ENCODE measurements at places on chromosomes 3 and 15.

- DNase-seq, result no peak
Measured at GRCh38 chr3:71659864-71660591, 65.2 kb downstream of the EIF4E3 start.

DNA sequence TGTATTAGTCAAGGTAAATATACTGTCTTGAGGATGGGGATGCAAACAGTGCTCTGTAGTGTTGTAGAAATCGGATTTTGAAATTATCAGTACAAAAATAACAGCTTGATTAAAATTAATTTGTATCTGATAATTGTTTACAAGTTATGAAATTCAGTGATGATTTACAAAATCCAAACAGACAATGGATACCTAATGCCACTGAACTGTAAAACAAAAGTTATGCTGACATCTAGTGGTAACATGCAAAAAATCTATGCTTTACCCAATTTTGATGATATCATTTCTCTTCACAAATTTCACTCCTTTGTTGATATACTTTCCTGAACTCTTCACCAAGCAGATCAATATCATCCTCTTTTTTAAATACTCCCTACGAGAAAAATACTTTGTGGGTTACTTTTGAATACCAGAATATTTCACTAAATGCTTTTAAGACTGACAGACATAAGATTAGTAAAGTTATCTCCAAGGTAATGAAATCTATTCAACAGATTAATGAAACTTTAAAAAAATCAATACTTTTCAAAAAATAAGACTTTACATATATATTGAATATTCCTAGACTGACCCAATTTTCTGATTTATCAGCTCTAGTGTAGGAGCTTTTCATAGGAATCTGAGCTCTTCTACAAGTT is 36.0 kb downstream of the MNS1 start:
- DNase-seq, result no peak

DNA sequence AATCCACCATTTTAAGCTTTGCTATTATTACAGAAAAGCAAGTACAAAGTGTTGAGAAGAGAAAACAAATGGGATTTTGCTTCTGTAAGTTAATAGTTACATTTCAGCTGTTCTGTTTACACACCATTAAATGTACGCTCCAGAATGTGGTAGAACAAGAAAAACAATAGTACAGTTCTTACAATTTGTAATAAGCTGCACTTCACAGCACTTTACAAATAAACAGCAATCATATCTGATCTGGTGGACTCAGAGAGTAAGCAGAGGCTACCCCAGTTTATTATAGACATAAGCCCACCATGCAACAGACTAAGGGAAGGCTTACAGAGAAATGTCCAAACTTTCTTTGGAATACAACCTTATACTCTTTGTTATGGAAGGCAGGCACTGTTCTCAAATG is 126.4 kb downstream of the OXSM start:
- no peak for DNase-seq

- DNase-seq, result no peak
Measured at GRCh38 chr3:97037294-97037943, 223.0 kb downstream of the EPHA6 start.

- no peak for DNase-seq
Measured at GRCh38 chr3:46484911-46485778, 12.6 kb upstream of the RTP3 start.

DNA sequence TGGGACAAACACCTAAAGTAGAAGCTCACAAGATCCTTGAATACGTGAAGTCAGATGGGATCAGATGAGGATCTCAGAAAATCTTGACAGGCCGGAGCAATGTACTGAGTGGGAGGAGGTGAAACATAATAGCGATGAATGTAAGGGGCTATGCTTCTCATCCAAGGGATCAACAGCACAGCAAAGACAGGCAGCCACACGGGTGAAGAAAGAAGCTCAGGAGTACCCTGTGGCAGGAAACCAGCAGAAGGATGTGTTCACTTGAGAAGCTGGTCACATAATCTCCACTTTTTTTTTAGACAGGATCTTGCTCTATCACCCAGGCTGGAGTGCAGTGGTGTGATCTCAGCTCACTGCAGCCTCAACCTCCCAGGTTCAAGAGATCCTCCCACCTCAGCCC is 92.4 kb downstream of the MEGF11 start:
- no peak for DNase-seq

DNA sequence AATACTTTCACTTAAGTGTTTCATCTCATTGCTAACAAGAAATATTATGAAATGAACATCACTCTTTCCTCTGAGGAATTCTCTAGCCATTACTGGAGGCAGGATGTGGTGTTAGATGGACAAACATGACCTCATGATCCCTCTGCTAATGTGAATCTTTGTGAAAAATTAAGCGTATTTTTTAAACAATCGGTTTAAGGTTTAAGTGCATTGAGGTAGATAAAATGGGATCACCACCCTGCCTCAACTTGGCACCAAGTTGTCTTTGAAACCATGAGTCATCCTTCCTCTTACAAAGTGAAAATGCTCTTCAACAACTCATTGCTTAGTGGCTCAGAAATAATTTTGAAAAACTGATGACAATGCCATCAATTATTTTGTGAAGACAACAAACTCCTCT is 76.0 kb upstream of the DCBLD2 start:
- DNase-seq, result no peak

DNA sequence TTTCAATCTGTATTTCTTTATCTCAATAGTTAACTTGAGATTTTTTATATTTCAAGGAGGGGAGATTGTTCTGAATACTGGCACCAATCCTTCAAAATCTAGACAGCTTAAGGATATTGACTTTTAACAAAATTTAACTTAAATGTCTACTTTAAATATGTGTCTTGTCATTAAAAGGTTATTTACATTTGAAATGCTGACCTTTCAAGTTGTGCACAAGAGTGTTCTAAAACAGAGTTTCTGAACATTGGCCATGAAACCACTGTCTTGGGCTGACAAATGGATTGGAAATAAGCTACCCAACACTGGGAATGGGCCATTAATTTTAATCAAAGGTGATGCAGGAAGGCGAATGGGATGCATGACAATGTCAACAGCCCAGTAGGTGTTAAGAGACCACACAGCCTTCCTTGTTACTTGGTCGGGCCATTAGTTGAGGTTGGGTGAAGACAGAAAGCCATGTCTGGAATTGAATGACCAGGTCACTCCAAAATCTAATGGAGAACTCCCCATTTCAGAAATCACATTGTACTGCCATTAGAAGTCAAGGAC is 128.5 kb downstream of the CDIN1 start:
- DNase-seq, result no peak

- DNase-seq, result no peak
Measured at GRCh38 chr3:22858486-22858885, 344.6 kb upstream of the UBE2E2 start.

GRCh38 chr15:68347392-68347791 is 69.8 kb downstream of the FEM1B start:
- DNase-seq, result no peak

DNA sequence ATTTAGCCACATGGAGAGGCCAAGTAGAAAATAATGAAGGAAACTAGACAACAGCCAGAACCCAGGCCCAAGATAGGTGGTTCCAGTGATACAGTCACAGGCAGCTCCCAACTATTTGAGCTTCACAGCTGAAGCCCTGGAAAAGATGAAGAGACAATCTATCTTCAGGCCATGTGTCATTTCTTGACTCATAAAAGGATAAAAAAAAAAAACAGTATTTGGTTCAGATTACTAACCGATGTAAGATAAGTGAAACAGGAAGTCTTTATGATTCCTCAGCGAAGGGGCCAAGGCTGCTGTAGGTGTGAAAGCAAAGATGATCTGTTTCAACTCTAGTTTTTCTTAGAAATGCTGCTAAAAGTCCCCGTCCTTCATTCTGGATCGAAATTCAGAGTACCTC is 394.6 kb downstream of the ZNF385D start:
- no peak for DNase-seq

DNA sequence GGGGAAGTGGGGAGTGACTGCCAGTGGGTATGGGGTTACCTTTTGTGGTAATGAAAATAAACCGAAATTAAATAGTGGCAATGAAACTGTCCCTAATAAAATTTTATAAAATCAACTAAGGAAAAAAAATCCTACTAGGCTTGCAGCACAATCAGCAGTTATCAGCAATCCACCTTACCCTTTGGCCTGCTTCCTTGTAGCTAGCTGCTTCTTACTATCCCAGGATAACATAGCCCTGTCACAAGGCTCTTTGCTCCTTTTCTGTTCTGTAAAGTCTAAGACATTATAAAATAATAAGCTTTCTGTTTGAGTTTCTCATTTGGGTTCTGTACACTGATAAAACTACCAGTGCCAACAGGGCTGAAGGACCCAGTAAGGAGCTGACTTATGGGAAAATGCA is 23.0 kb upstream of the CTXND1 start:
- DNase-seq, result no peak

GRCh38 chr3:133998691-133999241 is 31.0 kb downstream of the SLCO2A1 start:
- DNase-seq, result no peak

GRCh38 chr3:108125153-108125543 is 34.3 kb upstream of the CD47 start:
- no peak for DNase-seq

DNA sequence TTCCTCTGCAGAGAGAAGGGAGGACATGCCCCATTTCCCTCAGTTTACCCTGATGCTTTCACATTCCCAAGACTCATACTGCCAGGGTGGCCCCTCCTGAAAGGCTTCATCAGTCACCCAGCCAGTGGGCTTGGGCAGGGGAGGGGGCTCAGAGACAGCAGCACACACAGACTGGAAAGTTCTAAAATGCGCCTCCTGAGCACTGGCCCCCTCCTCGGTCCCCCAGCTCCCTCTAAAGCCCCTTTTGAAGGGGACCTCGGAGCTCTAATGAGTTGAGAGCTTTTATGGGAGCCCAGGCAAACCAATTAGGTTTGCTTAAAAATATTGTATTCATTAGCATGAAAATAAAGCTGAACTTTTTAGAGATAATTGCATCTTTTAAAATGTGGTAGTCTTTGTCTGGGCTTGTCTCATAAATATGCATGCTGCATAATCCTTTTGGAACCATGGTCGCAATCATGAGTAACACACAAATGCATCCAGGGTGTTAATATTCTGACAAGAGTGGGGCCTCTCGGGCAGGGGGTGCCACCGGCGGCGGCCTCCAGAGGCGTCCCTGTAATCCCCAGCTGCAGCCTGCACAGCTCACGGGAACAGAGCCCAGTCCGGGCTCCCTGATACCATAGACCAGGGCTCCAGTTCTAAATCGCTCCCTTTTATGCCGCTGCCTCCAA is 78.5 kb downstream of the RPLP1 start:
- DNase-seq, result no peak

- no peak for DNase-seq
Measured at GRCh38 chr3:30871720-30872119, 22.7 kb downstream of the GADL1 start.

GRCh38 chr15:80155001-80155377 is 2.2 kb downstream of the FAH start:
- no peak for DNase-seq

- no peak for DNase-seq
Measured at GRCh38 chr3:186985661-186986364, 55.5 kb downstream of the ST6GAL1 start.

DNA sequence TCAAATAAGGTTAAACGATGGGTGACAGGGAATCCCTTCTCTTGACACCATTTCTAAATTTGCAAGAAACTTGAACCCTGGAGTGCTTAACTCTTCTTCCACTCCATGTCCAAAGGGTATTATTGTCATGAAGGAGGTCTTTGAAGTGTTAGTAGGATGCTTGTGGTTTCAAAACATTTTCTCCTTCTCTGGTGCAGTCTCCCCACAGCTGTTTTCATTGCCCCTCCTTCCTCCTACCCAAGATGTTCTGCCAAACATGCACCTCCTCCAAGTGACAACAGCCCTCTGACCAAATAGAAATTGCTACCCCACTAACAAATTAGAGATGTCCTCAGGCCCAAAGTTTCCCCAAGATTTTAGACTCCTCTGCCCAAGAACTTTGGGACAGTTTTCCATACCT is 151.4 kb downstream of the POLR2M start:
- DNase-seq, result no peak

DNA sequence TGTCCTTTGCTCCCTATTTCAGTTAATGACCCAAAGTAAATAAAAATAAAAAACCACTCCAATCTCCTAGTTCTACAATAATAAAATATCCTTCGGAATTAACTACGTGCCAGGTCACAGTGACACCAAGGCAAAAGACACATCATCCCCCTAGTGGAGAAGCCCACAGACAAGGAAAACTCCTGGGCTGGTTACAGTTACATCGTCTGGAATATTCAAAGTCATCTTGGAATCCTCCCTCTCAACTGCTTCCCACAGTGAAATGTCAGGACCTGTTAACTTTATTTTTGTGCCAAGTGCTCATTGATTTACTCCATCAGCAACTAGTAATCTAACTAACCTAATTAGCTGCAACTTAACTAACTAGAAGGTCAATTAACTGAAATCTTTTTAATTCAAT is 349.3 kb downstream of the MAGI1 start:
- DNase-seq, result no peak

GRCh38 chr3:174122411-174122810 is 724.9 kb downstream of the NLGN1 start:
- no peak for DNase-seq

GRCh38 chr3:143206955-143207337 is 87.4 kb downstream of the CHST2 start:
- DNase-seq, result no peak

DNA sequence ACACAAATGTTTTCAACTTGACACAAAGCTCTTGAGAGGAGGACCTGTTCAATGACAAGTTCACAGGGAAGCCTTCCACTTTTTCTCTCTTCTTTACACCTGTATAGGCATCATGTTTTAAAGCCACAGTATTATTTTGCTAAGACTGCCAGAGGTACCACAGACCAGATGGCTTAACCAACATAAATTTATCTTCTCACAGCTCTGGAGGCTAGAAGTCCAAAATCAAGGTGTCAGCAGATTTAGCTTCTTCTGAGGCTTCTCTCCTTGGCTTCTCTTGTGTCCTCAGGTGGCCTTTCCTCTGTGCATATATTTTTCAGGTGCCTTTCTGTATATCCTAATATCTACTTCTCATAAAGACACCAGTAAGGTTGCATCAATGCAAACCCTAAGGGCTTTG is 435.2 kb upstream of the GBE1 start:
- DNase-seq, result no peak

DNA sequence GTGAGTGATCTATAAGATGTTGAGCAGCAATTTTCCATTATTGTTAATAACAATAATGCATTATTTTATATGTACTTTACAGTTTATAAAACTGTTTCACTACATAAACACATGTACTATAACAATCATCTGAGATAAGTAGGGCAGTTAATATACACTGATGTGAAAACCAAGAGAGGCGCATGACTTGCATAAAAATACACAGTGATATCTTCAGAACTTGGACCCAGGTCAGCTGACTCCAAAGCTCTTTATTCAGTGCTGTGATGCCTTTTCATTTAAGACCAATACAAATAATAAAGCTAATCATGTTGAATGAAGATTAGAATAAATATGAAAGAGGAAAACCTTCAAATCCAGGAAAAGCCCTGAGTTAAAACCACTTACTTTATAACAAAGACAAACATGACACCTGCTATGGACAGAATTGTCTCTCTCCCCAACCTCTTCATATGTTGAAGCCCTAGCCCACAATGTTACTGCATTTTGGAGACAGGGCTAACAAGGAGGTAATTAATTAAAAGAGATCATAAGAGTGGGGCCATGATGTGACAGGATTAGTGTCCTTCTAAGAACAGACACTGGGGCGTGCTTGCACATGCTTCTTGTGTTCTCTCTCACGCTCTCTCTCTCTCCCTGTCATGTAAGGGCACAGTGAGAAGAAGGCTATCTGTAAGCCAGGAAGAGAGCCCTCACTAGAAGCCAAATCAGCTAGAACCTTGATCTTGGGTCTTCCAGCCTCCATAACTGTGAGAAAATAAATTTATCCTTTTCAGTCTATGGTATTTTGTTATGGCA is 55.8 kb upstream of the TSPAN3 start:
- DNase-seq, result no peak
